Urinary bladder (tissue), 4 donors: ENCODE measurements at places on chromosomes 12 and 14.

GRCh38 chr14:26694521-26694920, 96.7 kb upstream of the NOVA1 start:
- DNase-seq = no peak

GRCh38 chr12:33437598-33437997, 2.0 kb downstream of the SYT10 start:
- DNase-seq = no peak

GRCh38 chr12:33047666-33048065, 151.1 kb upstream of the PKP2 start:
- no peak for DNase-seq

- DNase-seq = no peak
Measured at GRCh38 chr14:94660306-94660946, 48.2 kb downstream of the SERPINA3 start.

GRCh38 chr12:109120095-109120494, 3.7 kb downstream of the ACACB start:
- DNase-seq = no peak

DNA sequence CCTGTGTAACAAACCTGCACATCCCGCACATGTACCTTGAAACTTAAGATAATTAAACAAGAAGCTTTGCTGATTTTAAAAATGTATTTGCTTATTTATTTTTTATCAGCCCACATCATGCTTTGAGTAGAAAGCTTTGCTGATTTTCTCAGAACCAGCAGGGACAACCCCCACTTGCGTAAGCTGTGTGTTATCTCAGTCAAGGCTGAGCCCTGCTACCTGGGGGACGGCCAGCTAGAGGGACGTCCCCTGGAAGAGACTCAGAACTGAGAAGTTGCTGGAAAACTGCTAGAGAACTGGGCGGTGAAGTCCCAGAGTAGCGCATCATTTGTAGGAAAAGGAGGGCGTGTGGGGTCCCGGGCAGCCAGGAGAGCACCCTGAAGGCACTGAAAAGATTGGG, 4.1 kb upstream of the PLEK2 start:
- no peak for DNase-seq

GRCh38 chr12:26198742-26199141, 3.4 kb downstream of the SSPN start:
- no peak for DNase-seq

DNA sequence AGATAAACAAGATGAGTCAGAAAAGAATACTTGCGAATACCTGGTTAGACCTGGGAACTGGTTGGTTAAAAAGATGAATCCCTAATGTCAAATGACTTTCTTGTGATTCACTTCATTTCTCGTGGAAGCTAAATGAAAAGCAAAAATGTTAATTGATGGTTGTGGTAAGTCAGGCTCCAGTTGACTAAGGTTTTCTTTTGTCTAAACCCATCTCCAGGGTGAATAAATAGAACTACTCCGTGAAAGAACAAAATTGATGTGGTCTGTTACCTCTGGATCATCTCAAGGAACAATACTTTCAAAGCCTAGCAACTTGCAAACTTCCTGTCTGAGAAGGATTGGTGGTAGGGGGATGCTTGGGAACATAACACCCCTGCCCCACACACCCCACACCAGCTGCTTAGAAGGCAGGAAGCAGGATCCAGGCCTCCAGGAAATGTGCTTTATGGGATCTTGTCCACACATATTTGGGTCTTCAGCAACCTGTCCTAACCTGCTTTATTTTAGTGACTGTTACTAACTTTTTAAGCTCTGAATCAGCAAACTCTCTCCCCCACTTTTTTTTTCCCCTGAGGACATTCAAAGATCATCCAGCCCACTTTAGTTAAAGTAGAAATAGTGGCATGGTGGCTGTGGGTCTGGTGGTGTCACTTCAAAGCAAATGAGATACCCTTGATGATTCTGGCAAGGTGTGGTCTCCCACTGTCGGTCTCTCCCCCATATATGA, 60.4 kb upstream of the PTHLH start:
- no peak for DNase-seq

- no peak for DNase-seq
Measured at GRCh38 chr12:39499296-39499695, 56.4 kb upstream of the KIF21A start.
